Activated naive CD4-positive, alpha-beta T cell treated with Interleukin-2 at 50 U/mL for 16 hours (primary cell): ENCODE measurements at places on chromosomes 1 and 21.

GRCh38 chr21:45010096-45010495, 64.3 kb upstream of the ADARB1 start:
- DNase-seq: no peak

DNA sequence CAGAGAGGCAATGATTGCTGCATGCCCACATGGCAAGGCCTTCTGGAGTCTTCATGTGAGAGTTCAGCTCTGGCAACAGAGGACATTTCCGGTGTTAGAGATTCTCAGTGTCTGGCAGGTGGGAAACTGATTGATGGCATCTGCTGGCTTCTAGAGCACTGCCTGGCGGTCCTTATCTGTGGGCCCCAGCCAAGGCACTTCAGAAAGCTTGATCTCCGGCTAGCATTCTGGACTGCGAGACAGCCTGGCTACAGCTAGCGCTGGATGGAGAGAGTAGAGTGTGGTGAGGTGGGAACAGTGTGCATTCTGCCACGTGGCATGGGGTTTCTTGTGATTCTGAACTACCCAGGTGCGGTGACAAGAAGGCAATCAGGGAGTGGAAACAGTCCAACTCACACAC, 9.4 kb downstream of the ZNF678 start:
- DNase-seq: no peak

- DNase-seq: no peak
Observed at GRCh38 chr1:87864676-87865075, 536.0 kb downstream of the LMO4 start.

DNA sequence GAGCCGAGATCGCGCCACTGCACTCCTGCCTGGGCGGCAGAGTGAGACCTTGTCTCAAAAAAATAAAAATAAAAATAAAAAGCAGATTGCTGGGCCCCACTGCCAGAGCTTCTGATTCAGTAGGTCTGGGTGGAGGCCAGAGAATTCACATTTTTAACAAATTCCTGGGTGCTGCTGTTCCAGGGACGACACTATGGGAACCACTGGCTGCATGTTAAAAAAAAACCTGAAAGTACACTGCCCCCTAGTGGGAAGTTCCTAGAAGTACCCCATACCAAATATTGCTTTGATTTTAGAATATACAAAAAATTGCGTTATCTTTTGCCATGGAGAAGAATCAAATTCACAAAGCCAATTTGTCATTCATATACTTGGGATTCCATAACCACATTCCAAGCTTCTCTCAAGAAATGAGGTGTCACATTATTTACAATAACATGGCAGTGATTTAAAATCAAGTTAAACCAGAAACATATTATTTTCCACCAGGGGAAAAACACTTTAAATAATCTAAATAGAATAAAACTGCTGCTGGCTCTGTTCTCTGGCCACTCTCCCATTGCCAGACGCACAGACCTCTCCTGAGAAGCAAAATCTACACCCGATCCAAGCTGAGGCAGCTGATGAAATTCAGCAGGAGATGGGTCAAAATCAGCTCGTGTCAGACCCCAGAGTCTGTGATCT, 27.4 kb downstream of the SYF2 start:
- DNase-seq: no peak

- DNase-seq: no peak
Observed at GRCh38 chr21:36867291-36867905, 99.1 kb downstream of the HLCS start.

- DNase-seq: no peak
Observed at GRCh38 chr21:25887646-25888306, 153.0 kb downstream of the GABPA start.

DNA sequence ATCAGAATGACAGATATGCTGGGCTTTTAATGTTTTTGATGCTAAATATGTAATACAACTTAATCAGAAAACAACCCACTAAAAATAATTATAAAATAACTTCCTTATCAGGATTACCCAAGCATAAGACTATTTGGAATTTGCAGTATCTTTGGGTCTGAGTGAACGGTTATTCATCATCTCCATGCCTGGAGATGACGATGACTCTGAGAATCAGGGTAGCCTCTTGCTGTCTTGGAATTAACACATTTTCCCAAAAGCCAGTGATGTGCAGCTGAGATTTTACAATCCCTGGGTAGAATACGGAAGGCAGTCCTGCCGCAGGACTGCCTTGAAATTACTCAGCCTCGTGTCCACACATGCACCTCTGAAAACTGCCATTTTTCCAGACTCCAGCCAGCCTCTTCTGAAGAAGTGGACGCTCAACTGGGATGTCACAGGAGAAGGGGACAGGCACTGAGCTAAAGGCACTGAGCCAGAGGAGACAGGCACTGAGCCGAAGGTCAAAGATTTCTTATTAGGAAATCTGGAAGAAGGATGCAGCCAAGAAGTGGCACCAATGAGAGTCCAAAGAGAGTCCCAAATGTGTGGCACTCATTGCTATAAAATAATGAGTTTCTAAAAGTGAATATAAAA, 85.5 kb downstream of the PGBD5 start:
- no peak for DNase-seq

DNA sequence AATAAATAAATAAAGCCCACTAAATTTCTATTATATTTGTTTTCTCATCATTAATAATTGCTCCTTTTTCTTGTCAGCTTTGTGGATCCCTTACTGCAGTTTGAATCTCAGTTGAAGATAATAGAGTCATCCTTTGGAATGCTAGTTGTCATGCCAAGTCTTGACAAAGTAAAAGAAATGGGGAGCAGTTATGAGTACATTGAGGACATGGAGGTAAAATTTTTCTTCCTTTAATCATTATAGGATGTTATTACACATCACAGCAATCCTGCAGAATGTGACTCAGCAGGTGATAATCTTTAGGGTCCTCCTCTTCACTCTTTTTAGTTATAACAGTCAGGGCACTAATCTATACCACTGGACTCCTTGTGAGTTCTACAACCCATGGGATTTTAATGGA, 24.1 kb downstream of the MROH9 start:
- no peak for DNase-seq

DNA sequence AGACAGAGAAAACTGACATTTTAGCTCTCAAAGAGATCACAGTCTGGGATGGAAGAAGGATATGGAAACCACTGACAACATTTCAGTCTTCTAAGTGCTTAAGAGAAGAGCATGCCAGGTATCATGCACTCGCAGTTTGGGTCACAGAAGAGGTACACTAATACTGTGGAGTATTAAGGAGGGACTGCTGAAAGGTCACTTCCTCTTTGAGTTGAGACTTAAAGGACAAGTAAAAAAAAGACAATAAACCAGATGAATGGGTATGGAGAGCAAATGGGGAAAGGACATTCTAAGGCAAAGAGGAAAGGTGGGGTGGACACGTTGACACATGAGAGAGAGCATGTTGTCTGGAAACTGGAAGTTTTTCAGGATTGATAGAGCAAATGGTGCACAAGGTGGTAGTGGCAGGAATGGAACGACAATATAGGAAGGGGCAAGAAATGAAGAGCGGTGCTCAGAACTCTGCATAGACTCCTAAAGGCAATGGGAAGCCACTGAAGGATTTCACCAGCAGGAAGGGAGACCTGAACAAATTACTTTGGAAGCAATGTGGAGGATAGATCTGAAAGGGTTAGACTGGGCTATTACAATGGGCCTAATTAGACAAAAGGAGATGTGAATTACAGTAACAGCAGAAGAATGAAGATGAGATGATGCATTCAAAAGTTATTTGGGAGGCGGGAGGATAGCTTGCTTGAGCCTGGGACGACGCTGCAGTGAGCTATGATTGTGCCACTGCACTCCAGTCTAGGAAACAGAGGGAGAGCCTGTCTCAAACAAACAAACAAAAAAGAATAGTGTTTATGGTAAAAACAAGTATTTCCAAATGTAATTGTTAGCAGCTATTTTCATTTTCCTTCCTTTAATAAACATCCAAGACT, 11.1 kb downstream of the DIPK1A start:
- DNase-seq: no peak

DNA sequence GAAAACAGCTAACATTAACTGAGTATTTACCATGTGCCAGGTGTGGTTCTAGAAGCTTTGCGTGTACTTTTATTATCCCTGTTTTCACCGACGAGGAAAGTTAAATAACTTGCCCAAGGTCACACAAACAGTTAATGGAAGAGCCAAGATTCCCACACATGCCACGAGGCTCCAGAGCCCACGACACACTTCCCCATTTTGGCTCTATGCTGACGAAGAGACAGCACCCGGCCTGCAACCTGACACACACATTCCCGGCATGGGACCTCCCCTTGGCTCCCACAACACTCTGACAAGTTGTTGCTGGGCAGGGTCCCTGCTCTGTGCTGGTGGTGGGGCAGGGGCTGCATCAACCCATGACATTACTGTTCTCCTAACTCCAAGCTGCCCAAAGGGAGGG, 52.8 kb downstream of the RAP1GAP start:
- no peak for DNase-seq

DNA sequence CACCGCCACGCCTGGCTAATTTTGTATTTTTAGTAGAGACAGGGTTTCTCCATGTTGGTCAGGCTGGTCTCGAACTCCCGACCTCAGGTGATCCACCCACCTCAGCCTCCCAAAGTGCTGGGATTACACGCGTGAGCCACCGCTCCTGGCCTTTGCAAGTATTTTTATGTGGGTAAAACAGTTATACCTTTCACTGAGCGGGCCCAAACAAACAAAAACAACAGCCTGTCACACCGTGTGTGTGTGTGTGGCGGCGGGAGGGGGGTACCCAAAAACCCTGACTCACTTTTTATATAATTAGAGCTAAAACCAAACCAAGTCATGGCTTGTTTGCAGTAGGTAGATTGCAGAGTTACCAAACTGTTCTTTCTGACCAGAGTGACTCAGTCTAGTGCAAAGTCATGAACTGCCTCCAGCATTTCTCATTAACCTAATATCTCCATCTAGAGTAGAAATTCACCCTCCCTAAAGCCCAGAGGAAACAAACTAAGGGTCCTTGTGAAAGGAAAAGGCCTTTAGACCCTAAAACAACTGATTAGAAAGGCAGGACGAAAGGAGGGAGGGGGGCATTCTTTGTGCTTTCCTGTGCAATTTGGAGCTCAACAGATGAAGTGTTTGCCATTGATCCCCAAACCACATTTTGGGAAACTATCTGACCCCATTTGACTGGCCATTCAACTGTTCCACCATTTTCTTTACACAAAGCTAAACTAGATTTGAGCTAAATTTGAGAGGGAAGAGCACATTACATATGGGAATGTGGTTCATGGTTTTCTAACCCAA, 181.0 kb downstream of the DHRS3 start:
- DNase-seq: peak; percentile 54

DNA sequence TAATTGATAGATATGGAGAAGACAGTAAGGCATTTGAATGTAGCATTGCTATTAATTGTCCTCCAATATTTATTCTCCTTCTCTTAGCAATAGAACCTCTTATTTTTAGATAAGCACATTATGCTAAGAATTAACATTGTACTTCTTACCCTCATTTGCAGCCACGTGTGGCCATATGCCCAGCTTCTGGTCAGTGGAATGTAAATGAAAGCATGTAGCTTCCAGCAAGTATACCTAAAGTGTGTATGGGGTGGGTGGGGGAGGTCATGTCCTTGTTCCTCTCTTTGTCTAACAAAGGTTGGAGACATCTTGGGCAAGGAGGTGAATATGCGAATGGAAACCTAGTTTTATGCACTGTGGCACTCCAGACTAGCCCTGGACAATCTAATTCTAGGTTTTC, 133.6 kb upstream of the HMCN1 start:
- no peak for DNase-seq

- no peak for DNase-seq
Observed at GRCh38 chr1:182955596-182956588, 2.9 kb upstream of the SHCBP1L start.

GRCh38 chr1:172268237-172268636, 152.2 kb upstream of the C1orf105 start:
- no peak for DNase-seq

GRCh38 chr1:168342572-168343280, 62.0 kb downstream of the TBX19 start:
- DNase-seq: peak; percentile 89

GRCh38 chr1:224300346-224300745, 29.6 kb downstream of the NVL start:
- DNase-seq: no peak

DNA sequence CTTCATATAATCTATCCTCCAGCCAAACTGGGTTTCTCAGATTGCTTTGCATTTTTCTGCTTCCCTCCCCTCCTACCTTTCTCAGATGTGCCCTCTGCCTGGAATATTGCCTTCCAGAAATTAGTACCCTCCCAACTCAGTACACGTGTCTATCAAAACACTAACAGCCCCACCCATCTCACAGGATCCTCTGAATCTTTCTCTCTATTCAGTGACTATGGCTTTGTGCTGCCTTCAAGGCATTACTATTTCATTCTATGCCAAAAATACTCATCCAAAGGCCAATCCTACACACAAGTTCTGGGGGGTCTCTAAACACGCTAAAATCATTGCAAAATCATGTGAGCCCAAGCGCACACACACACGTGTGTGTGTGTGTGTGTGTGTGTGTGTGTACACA, 58.4 kb downstream of the ZNF281 start:
- no peak for DNase-seq

GRCh38 chr21:42093991-42094421, 22.9 kb downstream of the UMODL1 start:
- DNase-seq: no peak

GRCh38 chr21:34185026-34185750, 111.8 kb downstream of the MRPS6 start:
- no peak for DNase-seq

GRCh38 chr1:21066356-21067012, 110.2 kb downstream of the EIF4G3 start:
- DNase-seq: no peak

DNA sequence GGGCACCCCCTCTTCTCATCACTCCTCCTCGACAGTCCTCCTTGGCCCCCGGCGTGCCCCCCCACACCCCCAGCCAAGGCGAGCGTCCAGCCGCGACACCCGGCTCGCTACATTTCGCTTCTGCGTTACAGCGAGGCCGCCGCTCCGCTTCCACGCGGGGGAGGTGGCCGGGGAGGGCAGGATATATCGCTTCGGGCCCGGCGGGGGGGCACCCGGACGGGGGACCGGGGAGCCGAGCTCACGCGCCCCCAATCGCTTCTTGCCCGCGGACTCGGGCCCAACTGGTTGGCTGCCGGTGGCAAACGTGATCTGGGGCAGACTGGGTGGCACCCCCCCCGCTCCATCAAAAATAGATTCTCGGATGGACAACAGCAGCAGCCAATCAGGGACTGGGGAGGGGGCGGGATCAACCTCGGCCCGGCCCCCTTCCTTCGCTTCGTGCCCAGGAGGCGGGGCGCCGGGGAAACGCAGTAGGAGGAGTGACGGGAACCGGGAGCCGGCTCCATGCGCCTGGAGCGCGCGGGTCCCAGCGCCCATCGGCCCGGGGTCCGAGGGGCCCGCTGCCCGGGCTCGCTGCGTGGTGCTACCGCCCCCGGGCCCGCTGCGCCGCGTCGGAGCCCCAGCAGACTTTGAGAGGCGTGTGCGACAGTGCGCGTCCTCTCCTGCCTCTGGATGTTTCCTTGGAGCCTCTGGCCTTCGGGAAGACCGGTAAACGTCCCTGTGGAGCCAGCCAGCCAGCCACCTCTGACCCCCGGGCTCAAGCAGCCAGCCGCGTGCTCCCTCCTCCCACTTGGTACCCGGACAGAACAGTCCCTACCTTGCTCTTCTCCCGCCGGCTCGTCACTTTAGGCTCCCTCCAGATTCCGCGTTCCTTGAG, at the start of gene SLC41A1:
Gene SLC41A1, minus strand, starts transcription at position 321 of the 877 bp plus-strand sequence. CDS start 2,757 bp downstream, outside the sequence.
- DNase-seq: peak; percentile 91

- no peak for DNase-seq
Observed at GRCh38 chr1:103211073-103211472, 102.8 kb upstream of the COL11A1 start.
